ENCODE measurements at places on chromosomes 4 and X.

- DNase-seq = no peak
These were observed 1066.0 kb downstream of the FSTL5 start for GRCh38 chr4:161097821-161098220.

GRCh38 chr4:169271692-169272007, 894 bp upstream of the SH3RF1 start:
- no peak for DNase-seq

DNA sequence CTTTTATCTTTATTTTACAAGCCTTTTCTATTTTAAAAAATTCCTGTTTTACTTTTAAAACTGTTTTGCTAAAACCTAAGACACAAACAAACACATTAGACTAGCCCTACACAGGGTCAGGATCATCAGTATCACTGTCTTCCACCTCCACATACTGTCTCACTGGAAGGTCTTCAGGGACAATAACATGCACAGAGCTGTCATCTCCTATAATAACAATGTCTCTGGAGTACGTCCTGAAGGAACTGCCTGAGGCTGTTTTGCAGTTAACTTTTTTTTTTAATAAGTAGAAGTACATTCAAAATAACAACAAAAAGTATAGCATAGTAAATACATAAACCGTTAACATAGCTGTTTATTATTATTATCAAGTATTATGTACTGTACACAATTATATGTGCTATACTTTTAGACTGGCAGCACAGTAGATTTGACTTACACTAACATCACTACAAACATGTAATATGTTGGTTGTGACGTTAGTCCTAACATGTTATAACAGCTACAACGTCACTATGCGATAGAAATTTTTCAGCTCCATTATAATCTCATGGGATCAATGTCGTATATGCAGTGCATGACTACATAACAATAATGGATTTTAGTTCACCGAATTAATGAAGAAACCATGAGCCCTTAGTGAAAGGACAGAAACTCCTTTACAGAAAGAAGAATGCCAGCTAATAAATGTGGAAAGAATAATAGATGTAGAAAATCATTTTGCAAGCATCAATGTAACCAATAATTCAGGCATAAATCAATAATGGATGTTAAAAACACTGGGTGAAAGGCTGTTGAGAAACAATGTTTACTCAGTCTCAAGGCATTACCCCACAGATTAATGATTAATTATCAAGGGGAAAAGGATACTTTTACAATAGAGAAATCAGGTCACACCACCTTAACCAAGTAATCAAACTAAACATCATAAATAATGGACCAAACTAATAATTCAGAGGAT, 49.2 kb downstream of the FBXW7 start:
- DNase-seq = no peak

- DNase-seq = no peak
These were observed 2529.3 kb downstream of the ARAP2 start for GRCh38 chr4:33714971-33715370.

- DNase-seq = no peak
These were observed 75.2 kb upstream of the GALNT7 start for GRCh38 chr4:173093361-173093760.

DNA sequence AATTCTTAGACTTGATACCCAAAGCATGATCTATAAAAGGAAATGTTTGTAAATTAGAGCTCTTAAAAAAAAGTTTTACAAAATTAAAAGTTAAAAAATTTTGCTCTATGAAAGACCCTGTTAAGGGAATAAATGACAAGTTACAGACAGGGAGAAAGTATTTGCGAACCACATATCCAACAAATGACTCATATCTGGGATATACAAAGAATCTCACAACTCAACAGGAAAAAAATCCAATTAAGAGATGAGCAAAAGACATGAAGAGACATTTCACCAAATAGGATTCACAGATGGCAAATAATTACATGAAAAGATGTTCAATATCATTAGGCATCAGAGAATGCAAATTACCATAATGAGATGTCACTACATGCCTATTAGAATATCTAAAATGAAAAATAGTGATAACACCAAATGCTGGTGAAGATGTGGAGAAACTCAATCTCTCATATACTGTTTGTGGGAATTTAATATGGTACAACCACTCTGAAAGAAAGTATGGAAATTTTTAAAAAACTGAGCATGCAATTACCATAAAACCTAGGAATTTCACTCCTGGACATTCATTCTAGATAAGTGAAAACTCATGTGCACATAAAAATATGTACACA, 100.8 kb upstream of the EOLA2 start:
- DNase-seq = no peak

DNA sequence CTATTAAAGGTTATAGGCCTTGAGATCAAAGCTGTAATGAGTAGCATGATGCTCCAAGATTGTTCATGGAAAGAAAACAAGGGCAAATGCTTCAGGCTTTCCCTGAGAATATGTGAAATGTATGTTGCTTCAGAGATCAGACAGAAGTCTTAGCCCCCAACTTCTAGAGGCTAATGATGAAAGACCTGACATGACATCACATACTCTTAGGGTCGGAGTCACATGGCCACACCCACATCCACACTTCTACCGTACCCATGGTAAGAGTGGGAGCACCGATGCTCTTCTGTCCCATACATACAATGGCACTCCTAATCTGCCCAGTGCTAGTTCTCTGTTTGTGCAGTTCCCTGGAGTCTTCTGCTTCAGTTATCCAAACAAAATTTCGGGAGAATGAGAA, 111.9 kb upstream of the ACSL4 start:
- DNase-seq = peak; percentile 43

DNA sequence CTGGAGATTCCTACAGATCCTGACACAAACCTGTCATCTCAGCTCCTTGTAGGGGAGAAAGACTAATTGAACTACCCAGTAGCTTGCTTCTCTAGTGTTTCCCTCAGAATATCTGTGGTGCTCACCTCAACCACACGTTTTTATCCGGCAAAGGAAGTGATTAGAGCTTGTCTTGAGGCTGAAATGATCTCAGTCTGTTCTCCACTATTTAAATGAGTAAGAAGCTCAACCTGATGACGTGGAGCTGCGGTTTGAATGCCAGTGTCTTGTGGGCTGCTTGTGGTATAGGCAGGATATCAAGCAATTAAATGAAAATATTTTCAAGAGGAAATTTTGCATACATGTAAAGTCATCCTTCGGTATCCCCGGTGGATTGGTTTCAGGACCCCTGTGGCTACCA, 270.2 kb downstream of the TLL1 start:
- no peak for DNase-seq

DNA sequence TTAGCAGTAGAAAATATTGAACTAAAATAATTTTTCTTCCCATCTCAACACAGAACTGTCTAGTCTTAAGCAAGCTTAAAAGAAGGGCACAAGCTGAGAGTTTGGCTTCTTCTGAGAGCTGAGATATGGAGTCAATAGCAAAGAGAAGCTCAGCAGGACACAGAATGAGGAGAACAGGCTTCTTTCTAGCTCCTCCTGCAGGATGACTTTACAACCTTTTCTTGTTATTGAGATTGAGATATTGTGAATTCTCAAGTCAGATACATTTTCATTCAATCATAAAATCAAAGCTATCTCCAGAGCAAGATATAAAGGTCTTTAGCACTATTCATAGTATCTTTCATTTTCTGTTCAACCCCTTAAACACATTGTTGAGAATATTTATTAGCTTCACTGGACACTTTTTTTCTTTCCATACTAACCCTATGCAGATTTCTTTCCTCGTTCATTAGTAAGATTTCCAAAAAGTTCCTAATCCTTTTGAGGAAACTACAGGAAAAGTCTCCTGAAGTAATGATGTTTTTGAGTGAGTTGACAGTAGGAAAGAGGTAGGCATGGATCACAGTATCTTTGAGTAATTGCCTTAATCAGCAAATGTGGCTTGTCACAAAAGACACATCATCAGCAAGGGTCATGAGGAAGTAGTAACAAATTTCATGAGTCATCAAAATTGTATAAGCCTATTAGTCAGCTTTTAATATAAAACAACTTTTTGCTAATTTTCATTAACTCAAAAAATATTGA, 17.8 kb upstream of the CXCL3 start:
- no peak for DNase-seq

DNA sequence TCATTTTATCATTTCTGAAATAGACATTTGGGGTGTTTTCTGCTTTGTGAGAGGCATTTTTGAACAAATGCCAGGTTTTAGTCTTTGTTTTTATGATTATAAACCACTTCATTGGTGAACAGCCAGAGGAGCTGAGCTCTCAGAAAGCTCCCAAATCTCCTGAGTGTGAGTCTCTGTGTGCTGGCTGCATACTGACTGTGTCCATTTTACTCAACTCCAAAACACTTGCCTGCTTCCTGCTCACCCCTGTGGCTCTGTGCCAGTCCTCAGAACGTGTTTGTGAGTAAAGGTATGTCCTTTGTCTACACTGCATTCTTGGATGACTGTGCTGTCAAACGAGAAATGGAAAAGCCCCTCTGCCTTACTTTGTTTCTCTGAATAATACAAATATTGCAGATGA, 5.4 kb upstream of the LRAT start:
- no peak for DNase-seq

DNA sequence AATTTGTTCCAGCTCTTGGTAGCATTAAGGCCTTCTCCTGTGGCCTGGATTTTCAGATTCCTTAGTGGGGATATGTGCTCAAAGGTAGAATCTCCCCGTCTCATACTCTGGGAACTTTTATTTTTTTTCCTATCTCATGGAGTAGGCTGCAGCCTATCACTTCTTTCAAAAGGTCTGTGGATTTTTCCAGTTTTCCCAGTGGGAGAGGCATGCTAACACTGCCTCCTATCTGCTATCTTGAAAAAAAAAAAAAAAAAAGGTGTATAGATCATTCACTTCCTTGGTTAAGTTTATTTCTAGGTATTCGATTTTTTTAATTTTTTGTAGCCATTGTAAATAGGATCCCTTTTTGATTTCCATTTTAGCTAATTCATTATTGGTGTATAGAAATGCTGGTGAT, 67.1 kb downstream of the IL15 start:
- DNase-seq = no peak
